ENCODE measurements at places on chromosomes 1 and 21.

- DNase-seq = no peak
These were observed 2.5 kb downstream of the CDC42BPA start for GRCh38 chr1:227315629-227316346.

DNA sequence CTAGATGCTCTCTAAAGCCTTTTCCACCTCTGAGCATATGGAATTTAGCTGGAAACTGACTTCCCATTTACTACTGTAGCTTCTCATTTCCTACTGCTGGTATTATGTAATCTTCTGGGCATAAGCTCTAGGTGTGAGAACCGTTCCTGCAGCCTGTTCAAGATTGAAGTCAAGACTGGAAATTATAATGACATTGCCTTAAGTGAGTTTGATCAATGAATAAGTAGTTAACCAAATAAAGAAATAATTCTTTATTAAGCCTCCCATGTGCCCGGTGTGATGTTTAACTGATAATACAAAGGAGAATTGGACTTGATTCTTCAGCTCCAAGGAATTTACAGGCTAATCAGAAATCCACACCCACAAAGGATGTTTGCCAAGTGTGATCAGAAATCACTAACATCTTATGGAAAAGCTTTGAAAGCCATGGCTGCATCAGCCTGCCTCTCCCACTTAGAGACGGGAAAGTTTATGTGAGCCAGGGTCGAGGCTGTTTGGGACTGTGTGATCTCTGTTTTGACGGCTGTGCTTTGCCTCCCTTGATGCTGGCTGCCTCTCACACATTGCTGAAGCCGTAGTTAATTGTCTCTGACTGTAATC lies 36.4 kb upstream of the PRELP start:
- DNase-seq = no peak

- no peak for DNase-seq
These were observed 41.4 kb downstream of the CDC7 start for GRCh38 chr1:91541918-91542533.

DNA sequence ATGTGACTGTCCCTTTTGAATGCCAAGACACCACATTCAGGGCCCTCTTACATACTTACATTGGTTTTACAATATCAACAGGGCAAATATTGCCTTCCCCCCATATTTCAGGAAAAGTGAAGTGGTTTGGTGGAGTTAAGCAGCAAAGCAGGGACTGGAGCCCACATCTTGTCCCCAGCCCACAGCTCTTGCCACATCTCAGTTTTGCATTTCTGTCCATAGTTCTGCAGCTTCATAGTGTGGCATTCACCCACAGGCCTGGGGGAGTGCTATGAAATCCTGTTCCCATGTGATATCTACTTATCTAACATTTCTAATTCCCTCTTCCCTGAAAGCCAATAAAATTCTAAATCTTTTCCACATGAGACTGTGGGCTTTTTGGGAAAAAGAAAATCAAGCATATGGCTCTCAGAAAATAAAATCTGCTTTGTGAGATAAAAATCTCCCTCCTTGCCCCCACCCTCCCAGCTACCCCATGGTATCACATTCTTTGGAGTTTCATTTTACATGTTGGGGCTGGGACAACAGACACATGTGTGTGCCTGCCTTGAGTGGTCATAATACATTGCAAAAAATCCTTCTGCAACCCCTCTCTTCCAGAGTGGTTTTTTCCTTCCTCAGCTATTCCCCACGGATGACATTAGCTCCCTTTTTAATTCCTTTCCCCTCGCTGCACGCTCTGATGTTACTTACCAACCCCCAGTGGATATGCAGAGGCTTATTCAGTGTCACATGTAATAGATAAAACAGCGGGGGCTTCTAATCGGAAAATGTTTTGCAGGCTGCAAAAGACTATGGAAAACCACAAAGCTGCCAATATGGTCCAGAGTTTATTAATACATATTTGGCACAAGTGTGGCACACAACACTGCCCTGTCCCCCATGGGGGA lies 20.5 kb upstream of the CD2 start:
- peak; percentile 50 for DNase-seq

DNA sequence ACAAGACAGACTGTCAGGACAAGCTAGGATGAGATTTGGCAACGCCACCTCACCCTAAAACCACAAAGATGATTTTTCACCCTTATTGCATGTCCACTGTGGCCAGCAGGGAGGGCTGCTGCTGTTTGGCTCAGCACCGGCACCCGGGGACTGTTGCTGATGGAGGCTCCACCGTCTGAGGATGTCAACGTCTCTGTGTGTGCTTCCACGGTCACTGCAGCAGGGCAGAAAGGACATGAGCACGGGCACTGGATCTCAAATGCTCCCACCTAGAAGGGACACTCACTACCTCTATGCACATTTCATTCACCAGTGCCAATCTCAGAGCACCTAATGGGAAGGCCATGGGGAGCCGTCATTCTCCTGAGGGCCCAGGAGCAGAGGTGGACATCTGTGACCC lies 599.6 kb downstream of the PTPRU start:
- no peak for DNase-seq

DNA sequence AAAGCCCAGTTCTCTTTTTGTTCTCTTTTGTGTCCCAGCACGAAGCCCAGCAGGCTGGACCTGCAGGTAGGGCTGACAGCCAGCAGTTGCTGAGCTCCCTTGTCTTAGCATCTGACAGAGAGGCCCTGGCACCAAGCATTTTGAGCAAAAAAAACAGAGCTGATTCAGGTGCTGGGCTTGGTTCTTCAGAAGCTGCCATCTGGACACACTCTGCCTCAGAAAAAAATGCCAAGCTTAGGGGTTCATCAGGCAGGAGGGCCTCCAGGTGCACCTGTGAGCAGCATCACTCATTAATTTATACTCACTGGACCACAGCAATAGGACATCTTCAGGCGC lies 167.1 kb upstream of the PLD5 start:
- no peak for DNase-seq

DNA sequence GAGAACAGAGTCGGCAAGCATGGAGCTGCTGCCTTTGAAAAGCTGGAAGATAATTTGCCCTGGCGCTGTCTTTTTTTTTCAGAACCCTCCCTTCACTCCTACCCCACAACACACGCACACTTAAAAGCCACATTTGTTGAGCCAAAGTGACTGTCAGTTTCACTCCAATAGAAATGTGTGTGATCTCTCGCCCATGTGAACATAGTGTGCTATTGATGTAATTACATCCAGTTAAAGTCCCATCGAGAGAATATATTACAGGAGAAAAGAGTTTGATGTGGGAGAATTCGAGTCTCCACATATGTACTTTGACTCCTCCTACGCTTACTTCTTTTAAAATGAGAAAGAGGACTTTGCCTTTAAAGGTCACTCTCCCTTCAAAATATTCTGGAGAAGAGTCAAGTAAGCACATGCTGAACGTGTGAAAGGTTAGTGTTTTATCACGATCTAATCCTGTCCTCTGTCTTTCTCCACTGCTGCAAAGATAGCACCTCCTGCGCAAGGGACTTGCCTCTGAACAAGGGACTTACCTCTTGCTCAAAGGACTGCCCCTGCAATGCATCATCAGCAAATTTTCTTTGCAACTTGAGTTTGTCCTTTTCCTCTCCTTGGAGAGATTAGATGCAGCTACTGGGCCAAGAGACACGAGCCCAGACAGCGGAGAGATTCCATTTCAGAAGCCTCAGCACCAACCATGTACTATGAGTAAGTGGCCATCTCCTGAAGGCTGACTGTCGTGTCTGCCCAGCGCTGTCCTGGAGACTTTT lies 613.9 kb downstream of the PTPRU start:
- peak; percentile 22 for DNase-seq

DNA sequence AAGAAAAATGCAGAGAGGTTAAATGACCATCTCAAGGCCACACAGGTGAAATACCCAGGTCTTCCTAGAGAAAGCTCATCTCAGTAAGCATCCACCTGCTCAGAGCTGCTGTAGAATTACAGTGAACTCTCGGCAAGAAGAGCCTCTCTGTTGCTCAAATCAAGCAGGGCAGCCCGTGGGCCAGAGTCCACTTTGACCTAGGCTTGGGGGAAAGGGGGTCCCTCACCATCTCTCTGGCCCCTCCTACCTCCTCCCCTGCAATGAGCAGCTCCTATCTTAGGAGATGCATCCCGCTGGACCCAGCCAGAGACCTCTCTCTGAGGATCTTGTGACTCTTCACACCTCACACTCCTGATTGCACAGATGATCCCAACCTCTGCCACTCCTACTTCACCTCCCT lies 364.7 kb downstream of the PTPRU start:
- DNase-seq = no peak

DNA sequence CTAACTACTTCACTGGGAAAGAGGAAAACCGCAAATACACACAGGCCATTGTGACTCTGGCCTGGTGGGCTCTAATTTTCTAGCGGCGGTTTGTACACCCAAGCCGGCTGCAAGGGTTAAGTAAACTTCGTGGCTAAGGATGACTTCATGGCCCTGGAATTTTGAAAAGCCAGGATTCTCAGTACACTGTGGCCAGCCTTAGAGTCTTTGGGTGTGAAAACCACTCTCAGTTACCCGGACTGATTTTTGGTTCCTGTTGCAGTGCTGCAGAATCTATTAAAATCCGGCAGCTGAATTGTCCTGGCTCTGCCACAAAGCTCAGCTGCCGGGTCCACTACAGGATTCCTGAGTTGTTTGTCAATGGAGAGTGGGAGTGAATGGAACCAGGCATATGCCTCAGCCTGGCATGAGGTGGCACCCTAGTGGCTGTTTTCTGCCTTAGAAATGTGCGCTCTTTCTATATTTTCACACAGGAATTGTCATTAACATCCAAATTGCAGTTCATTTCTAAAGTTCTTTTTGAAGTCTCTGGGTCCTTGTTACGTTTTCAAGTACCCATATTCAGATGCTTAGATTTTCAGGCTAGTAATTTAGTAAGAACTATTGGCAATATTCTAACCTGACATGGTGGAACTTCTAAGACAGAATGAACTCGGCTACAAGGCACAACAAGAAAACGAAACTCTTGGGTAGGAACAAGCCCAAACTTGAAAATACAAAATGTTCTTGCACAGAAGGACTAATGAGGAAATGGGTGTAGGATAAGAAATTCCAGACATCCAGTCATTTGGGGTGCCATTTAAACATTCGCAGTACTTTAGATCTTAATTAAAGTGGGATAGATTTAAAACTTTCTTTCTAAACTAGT lies 255.9 kb downstream of the NFIA start:
- peak; percentile 81 for DNase-seq

DNA sequence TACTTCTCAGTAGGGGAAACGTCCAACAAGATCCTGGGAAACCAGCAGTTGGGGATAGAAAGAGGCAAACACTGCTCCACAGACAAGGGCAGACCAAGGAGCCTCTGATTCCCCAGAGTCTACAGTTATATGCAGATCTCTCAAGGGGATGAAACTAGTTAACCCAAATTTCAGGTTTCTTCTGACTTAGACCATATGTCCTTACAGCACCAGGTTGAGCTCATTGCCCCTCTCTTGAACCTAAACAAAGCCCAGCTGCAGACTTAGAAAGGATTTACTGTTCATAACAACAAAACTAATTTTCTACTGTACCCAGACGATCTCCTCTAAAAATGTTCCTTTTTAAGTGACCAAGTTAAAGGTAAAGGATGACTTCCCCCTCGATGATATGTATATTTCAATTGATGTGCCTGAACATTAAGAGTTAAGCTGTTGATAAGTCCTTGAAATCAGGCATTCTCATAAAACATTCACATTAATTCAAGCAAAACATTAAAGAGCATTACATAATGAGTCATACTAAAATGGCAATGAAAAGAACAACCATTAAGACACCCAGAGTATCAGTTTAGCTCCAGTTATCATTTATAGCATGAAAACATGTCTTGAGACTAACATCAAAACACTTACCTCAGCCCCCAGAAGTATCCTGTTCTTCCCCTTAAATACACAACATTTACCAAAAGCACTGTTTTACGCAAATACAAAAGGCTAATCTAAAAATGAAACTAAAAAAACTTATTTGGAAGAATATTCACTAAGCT lies 24.1 kb downstream of the SMYD3 start:
- no peak for DNase-seq

DNA sequence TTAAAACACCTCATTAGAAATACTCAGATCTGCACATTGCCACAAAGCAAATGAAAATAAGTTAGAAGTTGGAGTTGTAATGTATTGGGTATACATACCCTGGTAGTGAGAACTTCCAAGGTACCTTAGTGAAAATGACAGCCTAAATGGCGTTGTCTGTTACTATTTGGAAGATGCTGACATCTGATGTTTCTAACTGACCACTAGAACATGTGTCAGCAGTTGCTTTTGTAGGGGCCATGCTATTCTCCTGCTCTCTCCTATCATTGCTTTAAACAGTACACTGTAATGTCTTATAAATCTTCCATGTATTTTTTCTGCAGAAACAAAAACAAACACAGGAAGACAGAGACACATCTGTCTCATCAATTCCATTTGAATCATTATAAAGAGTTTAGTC lies 40.1 kb downstream of the LAMC1 start:
- DNase-seq = no peak

- DNase-seq = no peak
These were observed 648.7 kb downstream of the USP25 start for GRCh38 chr21:16378525-16378924.

GRCh38 chr21:41359286-41359685 lies 2.5 kb upstream of the MX2 start:
- DNase-seq = peak; percentile 36

DNA sequence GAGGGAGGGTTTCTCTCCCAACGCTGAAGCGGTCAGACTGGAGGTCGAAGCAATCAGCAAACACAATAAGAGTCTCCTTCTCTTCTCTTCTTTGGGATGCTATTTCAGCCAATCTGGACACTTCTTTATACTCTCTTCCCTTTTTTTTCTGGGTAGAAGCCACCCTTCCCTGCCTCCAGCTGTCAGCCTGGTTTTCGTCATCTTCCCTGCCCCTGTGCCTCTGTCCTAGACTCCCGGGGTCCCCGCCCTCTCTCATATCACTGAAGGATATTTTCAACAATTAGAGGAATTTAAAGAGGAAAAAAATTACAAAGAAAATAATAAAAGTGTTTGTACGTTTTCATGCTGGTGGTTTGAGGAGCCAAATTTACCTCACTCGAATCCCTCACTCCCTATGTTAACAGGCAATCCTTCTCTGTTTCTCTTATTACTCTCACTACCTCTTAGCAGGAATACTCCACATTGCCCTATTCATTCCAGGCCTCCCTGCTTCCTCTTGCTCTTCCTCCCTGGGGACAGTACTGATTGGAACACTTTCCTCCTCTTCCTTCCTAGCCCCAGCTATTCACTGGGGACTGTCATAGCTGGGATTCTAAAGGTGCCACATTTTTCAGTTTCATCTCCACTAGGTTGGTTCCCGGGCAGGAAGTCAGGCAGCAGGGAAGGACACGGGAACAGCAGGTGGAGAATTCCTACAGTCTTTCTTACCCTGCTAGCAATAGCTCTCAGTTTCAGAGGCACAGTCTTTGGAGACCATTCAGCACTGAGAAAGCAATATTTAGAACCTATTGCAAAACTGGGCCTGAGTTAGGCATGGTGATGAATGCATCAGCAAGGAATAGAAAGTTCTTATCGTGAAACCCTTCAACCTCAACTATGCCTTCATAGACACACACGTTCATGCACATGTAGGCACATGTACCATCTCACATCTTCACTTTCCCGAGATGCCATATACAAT lies 288.0 kb downstream of the PBX1 start:
- DNase-seq = no peak

Data from left forelimb (tissue), 1 donor.